ENCODE measurements at places on chromosomes 12 and 14.

GRCh38 chr12:82505150-82505549, 146.8 kb downstream of the METTL25 start:
- no peak for DNase-seq

DNA sequence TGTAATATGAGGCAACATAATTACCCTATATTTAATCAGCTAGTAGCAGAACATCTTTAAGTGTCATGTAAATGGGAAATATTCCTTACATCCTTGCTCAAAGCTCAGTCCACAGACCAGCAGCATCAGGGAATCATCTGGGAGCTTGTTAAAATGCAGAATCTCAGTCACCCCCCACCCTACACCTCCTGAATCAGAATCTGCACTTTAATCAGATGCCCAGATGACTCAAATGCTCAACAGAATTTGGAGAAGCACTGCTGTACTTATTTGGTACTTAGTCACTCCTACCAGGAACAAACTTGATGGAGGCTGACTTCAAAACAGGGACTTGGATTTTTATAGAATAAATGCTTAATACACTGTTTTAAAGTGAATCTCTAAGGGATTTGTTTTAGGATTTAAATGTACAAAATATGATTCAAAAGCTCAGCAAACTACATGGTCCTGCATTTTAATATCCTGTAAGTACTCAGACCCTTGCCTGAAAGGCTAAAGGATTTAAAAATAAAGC, 96.5 kb downstream of the ARMH4 start:
- DNase-seq, result no peak

GRCh38 chr12:88726806-88727720, 146.8 kb upstream of the KITLG start:
- DNase-seq, result no peak

- no peak for DNase-seq
Observed at GRCh38 chr12:82930301-82930700, 243.6 kb downstream of the TMTC2 start.

DNA sequence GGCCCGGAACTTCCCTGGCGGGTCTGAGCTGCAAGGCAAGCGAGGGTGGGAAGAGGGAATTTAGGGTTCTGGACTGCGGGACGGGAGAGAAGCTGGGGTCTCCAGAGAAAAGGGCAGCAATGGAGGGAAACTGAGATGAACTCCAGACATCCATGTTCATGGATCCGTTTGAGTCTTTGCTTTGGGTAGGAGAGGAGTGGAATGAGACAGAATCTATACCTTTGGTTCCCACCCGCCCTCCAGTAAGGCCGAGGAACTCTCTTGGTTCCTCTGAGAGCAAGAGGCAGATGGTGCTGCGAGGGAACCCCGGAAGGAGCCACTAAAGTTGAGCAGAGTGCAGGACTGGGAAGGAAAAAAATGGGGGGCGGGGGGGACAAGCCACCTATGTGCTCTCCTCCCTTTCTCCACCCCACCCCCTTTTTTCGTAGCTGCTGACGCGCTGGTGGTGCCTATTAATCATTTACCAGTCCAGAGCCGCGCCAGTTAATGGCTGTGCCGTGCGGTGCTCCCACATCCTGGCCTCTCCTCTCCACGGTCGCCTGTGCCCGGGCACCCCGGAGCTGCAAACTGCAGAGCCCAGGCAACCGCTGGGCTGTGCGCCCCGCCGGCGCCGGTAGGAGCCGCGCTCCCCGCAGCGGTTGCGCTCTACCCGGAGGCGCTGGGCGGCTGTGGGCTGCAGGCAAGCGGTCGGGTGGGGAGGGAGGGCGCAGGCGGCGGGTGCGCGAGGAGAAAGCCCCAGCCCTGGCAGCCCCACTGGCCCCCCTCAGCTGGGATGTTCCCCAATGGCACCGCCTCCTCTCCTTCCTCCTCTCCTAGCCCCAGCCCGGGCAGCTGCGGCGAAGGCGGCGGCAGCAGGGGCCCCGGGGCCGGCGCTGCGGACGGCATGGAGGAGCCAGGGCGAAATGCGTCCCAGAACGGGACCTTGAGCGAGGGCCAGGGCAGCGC, 1.2 kb downstream of the SSTR1 start:
- no peak for DNase-seq

DNA sequence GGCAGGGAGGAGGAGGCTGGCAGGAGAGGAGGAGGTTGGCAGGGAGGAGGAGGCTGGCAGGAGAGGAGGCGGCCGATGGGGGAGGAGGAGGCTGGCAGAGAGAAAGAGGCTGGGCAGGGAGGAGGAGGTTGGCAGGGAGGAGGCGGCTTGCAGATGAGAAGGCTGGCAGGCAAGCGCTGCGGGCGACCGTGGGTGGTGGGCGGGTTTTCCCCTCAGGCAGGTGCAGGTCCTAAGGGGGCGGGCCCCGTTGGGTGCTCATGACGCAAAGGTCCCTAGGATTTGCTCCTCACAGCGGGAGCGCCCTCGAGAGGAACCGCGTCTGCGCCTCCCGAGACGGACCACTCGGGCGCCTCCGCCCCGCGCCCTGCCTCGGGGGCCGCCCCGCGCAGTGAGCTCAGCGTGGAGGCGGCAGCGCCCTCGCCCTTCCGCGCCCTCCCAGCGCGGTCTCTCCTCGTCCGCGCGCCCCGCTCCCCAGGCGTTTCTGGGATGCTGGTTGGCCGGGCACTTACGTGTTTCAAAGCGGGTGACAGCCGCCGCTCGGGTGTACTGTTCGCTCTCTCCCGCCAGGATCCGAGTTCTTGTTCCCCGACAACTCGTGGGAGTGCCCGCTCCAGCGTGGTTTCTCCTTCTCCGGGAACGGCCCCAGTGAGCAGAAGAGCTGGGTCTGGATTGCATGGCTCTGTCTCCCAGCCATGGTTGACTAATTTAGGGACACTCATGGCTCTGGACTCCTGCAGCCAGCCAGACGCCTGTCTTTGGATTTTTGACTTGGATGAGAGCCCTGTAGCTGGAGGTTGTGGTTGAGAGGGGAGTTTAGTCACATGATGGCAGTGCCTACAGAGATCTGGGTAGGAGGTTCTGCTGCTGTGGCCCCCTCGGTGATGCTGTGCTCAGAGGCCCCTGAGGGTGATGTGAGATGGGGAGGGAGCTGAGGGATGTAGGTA, 64.1 kb upstream of the PPP4R3A start:
- DNase-seq, result no peak

DNA sequence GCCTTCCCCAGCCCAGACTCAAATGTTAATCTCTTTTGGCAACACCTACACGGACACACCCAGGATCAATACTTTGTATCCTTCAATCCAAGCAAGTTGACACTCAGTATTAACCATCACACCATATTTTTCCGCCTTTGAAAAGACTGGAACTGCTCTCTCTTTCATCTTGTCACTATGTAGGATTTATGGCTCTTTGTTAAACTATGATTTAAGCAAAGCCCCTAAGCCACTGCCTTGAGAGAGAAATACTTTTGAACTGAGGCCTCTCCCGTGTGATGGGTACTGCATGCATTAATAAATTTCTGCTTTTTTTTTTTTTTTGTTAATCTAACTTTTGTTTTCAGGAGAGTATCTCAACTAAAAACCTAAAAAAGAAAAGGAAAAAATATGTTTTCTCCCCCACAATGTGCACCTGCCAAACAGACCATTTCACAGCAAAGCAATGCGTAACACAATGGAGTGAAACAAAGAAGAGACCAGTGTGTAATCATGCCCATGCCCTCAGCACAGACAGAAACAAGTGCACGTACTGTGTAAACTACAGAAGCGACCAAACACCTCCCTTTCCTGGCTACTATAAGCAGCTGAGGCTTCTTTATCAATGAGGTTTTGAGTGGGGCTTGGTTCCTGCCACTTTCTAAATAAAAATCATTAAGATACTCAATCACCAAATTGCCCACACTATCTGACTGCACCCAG, 28.3 kb upstream of the ETFBKMT start:
- DNase-seq, result no peak

GRCh38 chr12:93679308-93679925, 2.2 kb downstream of the CRADD start:
- DNase-seq, result no peak

DNA sequence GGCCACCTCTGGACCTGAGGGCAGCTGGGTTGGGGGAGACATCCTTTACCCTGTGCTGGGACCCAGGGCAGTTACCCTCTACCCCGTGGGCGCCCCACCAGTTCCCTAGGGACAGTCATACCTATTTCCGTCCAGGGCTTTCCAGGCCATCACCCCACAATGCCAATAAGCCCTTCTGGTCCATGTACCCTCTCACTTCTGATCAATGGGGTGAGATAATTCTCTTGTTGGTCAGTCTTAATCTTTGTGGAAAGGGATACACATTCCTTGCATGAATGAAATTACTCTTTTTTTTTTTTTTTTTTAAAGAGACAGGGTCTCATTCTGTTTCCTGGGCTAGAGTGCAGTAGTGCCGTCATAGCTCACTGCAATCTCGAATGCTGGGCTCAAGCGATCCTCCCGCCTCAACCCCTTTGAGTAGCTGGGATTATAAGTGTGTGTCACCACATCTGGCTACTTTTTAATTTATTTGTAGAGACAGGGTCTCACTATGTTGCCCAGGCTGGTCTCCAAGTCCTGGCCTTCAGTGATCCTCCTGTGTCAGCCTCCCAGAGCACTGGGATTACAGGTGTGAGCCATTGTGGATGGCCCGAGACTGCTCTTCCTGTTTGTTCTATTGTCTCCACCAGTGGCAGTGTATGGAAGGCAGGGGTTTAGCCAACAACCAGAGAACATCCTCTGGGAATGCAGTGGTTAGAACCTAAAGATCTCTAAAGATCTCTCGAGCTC, 46.3 kb upstream of the STON2 start:
- DNase-seq, result no peak

- no peak for DNase-seq
Observed at GRCh38 chr12:85296362-85296761, 16.3 kb downstream of the ALX1 start.

DNA sequence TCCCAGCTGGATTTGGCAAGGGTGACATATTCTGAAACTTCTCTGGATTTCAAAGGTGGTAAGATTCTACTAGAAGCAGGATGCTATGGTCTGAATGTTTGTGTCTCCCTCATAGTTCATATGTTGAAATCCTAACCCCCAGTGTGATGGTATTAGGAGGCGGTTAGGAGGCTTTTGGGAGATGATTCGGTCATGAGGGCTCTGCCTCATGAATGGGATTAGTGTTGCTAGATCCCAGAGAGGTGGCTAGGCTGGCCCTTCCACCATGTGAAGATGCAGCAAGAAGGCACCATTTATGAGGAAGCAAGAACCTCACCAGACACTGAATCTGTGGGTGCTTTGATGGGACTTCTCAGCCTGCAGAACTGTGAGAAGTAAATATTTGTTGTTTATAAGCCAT, 11.0 kb upstream of the PEX5 start:
- DNase-seq, result no peak

DNA sequence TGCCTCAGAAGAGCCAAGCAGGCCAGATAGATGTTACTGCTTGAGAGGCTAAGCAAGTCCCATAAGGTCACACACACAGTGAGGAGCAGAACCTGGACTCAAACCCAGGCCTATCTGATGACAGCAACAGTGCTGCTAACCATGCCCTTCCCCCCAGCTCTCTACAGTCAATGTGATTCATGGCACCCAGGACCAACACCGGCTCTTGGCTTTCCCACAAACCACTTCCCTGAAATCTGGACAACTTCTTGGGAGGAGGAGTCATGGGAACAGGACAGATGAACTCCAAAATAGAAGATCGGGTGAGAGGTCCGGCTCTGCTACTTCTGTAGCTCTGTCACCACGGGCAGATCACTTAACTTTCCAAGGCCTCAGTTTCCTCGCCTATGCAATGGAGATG, 716 bp upstream of the PTGDR start:
- no peak for DNase-seq

DNA sequence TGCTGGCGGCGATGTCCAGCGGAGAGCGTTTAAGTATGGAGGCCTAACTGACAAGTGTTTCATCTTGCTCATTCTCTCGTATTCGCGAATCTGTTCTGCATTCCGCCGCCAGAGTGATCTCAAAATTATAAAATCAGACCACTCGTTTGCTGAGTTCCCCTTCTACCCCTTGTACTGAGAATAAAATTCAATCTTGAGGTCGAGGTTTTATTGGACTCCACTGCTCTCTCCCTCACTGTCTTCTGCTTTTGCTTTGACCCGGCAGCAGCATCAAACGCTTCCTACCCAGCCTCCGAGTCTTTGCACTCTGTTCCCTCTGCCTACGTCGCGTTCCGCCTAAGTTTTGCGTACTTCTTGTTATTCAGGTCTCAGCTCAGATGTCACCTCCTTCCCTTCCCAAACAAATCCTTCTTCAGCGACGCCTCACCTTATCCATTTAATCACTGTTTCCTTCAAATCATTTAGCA, 462 bp downstream of the KNTC1 start:
- DNase-seq, result no peak

GRCh38 chr12:30902596-30902995, 24.0 kb upstream of the TSPAN11 start:
- DNase-seq, result no peak

GRCh38 chr14:73133795-73134194, 2.5 kb upstream of the PSEN1 start:
- no peak for DNase-seq

DNA sequence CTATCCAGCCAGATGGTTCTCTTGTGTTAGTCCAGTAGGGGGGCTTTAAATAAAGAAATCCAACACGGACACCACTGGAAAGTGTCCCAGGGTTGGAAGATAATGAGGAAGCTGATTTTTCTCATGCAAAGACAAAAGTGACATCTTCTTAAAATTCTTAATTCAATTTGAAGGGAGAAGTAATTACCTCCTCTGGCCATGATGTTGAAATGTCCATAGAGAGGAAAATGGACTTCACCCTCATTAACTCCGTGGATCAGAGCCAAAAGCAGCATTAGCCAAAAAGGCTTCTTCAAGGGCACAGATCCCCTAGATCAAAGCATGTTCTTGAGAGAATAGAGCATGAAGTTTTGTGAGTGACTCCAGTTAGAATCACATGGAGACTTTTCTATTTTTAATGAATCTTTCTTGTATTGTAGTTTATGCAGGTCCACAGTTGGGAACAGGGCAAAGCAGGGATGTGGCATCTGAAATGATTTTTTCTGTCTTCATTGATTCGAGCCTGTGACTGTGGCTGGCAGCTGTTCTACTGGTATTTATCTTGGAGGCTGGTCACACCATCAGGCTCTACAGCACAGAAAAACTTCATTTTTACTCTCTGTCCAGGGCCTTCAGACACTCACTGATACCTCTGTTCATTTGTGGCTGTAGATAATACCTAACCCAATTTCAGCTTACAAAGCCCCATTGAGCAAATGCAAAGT, 1002.5 kb downstream of the AACS start:
- no peak for DNase-seq

DNA sequence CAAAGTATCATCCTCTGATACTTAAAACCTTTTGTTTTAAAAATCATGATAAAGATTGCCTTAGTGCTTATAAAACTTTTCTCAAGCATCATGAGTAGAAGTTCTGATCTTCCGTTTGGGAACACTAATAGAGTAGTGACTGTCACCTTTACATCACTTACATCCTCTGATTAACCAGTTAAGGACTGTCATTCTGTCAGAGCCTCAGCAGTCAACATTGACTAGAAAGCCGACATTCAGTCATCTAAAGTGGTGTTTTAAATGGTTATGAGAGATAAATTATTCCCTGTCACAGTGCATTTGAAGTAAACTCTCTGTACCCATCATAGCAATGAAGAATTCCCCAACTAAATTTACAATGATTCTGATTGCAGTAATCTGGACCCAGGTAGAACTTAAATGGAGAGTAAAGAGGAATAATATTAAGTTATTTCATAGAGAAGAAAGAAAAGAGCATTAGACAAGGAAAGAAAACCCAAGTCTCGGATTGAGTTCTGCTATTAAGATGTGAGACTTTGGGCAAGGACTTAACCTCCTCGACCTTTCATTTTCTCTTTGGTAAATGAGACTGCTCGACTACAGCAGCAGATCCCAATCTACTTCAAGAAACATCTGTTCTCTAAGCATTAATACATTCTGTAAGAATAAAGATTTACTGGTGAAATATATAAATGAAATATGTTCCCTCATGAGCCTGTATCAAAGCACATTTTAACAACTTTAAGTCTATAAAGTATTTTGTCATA, 563.9 kb upstream of the LMO3 start:
- no peak for DNase-seq
